ENCODE measurements at places on chromosomes 12 and 14.
A peak's percentile ranks its signal among the peaks of the same experiment; 100 is the strongest.

DNA sequence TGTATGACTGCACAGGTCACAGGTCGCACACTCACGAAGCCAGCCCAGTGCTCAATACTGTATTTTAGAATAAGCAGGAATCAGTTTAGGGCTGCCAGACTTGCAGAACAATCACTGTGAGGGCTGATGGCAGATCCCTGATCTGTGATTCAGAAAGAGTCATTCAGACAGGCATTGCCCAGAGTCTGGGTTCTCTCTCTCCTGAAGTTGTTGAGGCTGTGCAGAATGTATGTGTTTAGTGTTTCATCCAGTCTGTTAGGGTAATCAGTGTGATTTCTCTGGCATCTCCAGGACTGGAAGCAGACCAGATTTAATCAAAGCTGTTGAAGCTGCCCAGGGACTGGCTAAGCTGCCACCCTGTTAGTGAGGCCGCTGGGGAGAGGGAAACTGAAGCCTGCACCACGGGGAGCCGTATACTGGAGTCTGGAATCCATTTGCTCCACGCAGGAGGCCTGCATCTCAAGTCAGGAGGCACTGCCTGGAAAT, 69.3 kb downstream of the ETV6 start:
- no peak for DNase-seq

- no peak for DNase-seq
Observed at GRCh38 chr14:92417759-92418158, 94.8 kb downstream of the SLC24A4 start.

- DNase-seq = no peak
Observed at GRCh38 chr12:52148464-52149181, 43.2 kb downstream of the KRT80 start.

- DNase-seq = no peak
Observed at GRCh38 chr12:64058541-64059265, 163.4 kb downstream of the KICS2 start.

DNA sequence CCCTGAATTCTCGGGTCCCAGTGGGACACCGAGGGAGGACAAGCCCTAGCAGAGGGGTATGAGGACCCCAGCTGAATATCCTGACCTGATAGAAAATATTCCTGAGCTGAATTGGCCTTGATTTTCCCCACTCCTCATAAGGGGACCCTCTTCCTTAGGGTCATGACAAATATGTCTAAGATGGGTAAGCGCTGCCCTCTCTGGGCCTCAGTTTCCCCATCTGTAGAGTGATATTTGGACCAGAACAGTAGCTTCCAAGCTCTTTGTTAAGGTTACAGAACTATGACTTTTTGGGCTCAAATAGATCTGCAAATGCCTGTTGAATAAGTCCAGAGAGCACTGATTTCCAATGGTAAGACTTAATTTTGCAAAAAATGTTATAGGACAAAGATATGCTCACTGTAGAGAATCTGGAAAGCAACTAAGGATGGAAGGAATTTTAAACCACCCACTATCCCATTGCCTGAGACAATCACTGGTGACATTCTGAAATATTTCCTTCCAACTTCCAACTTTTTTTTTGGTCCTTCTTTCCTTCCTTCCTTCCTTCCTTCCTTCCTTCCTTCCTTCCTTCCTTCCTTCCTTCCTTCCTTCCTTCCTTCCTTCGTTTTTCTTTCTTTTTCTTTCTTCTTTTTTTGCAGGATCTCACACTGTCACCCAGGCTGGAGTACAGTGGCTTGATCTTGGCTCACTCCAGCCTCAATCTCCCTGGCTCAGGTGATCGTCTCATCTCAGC, 32.0 kb downstream of the MYL2 start:
- no peak for DNase-seq

GRCh38 chr14:80212023-80212397, 706 bp upstream of the DIO2 start:
- no peak for DNase-seq

- no peak for DNase-seq
Observed at GRCh38 chr12:47356129-47356700, 276.5 kb upstream of the AMIGO2 start.

GRCh38 chr12:72053604-72054003, 115.0 kb downstream of the TPH2 start:
- no peak for DNase-seq

DNA sequence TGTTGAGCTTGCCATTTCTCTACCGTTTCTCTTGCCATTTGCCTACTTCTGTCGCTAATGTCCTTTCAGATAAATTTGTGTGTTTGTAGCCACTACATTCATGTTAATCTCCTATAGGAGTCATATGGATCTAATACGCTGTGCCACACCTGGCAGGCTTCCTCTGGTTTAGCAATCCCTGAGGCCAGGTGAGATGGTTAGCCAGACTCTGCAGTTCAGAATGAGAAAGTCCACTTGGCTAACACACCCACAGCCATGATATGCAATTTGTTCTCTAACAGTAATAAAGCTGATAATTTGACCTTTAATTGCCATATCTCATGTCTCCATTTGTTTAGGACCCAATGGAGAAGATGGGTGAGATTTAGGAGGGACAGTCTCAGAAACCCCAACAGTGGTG, 1261.6 kb upstream of the TMEM132C start:
- DNase-seq = no peak

DNA sequence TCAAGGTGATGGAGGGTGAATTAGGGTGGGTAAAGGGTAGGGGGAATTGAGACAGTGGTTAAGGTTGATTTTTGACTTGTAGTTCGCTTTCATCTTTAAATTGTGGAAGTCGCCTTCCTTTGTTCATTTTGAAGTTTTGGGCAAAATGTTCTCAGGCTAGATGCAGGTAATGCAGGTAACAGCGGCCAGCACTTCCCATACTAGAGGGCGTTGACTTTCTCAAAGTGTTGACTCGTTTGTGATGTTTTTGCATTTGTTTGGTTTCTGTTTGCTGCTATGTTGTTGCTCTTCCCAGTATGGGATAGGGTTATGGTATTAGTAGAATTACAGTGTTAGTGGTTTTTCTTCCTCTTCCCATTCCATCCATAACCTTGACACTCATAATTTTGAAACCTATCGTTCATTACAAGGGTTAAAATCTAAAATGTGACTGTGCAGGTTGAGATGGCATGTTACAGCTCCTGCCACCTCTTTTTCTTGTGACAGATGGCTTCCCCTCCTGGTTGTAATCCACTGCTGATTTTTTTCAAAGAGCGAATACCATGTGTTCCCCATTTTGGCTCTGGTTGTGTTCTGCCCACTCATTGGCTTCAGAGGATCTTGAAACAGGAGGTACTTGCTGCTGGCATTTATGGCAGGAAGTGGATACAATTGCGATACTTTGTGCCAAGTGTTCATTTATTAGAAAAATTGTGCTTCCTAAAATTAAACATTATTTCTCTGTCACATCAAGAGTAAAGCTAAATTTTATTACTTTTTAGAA, 57.1 kb downstream of the ERC1 start:
- DNase-seq = no peak

DNA sequence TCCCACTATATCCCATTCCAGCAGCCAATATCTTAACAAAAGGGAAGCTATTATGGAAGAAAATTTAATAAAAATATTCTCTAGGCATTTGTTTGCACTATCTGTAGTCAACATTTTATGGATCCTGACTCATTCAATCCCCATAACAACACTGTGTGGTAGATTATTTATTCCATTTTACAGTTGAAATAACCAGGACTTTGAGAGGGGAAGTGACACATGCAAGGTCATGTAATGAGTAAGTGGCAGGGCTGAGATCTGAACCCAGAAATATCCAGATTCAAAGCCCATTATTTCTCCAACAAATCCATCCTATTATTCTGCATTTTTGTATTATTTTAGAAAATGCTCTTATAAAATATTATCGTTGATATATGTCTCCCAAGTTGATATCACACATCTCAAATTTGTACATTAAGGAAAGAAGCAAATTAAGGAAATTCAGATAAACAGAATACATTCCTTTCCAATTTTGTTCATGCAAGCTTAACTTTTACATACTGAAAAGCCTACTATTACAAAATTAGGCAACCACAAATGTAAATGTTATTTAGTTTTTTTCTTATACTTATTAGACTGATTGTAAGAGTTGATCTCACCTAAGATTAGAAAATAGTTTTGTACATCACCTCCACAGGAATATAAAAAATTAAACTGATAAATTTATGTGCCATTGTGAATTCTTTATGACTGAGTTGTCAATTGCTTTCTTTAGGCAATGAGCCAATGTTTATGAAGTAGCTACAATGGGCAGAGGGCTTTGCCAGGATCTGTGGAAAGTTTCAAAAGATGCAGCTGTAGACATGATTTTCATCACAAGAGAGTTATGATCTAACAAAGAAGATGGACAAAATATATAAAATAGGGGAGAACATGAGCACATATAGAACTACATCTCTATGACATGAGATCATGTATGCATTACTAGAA, 55.1 kb upstream of the E2F7 start:
- no peak for DNase-seq

GRCh38 chr12:23546756-23547155, 402.7 kb downstream of the SOX5 start:
- DNase-seq = no peak

DNA sequence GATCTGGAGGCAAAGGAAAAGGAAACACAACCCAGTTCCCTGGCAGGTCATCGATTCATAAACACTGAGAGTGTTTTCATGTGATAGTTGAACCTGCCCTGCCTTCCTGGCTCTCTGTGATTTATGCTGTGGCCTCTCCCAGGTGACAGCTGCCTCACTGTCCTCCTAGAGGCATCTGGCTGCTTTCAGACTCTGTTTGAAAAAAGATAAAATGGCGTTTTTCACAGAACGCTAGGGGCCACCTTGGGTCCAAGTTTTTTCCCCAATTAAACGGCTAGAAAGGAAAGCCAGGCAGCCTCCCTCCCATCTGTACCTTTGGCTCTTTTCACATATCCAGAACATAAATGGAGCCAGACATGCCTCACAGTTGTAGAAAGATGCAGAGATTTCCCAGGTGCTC, 252.6 kb upstream of the CCDC196 start:
- no peak for DNase-seq

DNA sequence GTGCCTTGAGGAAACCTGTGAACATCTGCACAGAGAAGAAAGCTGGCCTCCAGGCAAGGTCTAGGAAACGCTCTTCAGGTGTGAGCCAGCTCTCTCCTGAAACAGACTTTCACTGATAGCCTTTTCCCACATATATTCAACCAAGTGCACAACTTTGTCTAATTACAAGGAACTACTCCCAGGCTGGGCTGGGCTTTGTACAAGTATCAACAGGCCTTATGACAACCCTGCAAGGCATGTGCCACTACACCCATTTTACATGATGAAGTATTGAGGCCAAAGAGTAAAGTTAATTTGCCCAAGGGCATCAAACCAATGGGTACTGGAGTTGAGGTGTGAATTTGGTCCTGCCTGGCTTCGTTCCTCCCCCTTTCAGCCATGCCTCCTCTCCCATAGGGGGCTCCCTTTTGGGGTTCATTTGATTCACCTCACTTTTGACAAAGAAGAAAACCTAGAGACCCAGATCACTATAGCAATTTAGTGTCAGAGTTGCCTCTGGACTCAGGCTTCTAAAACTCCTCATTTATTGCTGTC, 2.1 kb downstream of the CSRP2 start:
- no peak for DNase-seq

DNA sequence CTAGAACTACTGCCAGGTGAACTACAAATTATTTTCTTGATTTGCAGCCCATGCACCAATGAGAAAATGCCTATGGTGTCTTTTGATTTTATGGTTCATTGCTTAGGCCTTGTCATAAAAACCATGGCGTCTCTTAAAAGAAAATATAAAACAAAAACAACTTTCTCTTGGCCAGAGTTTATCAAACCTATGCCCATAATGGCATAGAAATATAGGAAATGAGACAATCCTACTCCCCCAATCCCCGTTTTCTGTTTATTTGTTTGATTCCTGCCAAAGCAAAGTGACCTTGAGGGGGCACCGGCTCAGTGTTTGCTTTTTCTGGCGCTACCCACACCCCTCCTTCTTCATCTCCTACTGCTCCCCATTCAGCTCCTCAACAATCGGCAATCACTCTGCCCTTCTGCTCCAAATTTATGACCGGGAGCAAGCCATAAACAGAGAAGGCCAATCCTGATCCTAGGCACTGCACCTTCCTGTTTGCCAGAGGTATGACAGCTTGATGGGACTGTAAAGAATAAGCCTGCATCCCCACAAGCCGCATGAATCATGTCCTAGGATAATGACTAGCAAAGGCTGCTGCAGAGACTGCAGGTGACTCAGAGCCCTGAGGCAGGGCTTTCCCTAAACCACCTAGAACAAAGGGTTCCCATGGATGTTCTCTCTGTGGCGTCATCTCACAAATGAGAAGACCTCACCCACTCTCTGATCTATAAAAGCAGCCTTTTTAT, 874.9 kb downstream of the NRXN3 start:
- no peak for DNase-seq

GRCh38 chr14:73634011-73634833, 10.6 kb upstream of the DNAL1 start:
- no peak for DNase-seq

GRCh38 chr14:24481622-24482324, 26.3 kb downstream of the CMA1 start:
- DNase-seq = peak; percentile 19

- no peak for DNase-seq
Observed at GRCh38 chr14:75993567-75994041, 8.0 kb downstream of the IFT43 start.

DNA sequence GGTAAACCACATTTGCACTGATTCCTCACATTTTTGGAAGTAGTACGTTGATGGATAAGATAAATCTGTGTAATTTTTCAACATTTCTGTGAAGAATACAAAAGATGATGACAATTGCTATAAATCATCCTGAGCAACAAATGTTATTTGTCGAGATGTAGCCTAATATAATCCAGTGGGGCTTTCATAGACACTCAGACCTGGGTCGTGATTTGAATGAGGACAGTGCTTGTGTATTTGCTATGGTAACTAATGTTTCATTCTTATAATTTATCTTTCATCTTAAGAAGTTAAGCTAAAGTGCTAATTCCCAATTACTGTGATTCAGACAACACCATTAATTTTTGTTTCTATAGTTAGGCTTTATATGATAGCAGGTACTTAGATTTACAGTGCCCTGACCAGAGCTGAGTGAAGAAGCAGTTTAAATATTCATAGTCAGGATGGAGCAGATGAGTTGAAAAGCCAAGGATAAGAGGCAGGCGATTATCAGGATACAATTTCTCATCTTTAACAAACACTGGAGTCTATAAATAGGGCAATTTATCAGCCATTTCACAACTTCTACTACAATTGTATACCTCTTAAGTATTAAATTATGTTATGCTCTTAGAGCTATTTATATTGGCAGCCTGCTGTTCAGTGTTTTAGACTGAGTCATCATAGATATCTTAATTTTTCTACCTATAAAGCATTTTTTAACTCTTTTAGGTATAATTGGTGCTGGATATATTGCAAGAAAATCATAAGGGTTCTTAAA, 359.9 kb downstream of the TRHDE start:
- no peak for DNase-seq

GRCh38 chr12:48015954-48016353, 11.7 kb upstream of the COL2A1 start:
- no peak for DNase-seq

DNA sequence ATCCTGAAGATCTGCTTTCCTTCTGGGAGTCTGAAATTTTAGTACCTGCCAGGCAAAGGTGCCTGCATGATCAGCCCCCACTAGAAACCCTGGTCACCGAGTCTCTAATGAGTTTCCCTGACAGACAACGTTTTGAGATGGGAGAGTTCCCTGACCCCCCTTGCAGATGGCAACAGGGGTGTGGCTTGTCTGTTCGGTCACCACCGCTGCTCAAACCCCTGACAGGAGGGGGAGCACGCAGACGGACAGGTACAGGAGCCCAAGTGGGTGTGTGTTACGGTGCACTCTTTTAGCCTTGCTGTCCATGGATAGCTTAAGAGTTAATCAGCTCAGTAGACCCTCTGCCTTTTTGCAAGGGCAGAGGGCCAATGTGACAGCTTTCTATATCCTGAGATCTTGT, 19.3 kb upstream of the CDKN3 start:
- no peak for DNase-seq
